ENCODE measurements at places on chromosomes 11 and 22.

DNA sequence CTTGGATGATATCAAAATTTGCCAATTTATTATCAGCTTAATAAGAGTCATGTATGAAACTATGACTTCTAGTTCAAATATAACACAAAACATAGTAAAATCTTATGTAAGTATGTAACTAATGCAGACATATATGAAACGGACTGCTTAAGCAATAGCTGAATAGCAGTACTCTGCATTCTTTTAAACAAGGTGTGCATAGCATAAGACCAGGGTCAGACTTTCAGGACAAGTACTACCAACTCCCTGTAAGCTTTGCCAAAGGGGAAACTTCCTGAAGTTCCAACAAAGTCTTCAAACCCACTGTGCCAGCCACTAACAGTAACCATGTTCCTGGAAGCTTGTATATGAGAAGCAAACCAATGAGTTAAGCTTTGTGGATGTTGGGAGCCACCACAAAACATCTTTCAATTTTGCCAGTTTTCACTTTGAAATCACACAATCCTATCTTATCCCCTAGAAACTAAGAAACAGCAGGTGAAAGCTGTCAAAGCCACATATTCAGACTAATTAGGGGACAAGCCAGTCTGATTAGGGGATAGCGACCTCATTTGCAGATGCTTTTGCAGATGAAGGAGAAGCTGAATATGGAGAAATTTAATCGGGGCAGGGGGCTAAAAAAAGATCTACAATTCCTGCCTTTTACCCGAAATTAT is 13.3 kb downstream of the RBFOX2 start:
- no peak for DNase-seq

DNA sequence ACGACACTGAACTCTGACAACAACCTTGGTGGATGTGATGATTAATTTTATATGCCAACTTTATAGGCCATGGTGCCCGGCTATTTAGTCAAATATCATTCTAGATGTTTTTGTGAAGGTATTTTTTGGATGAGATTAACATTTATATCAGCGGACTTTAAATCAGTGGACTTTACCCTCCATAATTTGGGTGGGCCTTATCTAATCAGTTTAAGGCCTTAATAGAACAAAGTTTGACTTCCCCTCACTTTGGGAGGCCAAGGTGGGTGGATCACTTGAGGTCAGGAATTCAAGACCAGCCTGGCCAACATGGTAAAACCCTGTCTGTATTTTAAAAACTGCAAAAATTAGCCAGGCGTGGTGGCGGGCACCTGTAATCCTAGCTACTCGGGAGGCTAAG is 4.0 kb downstream of the PRCP start:
- DNase-seq = no peak

DNA sequence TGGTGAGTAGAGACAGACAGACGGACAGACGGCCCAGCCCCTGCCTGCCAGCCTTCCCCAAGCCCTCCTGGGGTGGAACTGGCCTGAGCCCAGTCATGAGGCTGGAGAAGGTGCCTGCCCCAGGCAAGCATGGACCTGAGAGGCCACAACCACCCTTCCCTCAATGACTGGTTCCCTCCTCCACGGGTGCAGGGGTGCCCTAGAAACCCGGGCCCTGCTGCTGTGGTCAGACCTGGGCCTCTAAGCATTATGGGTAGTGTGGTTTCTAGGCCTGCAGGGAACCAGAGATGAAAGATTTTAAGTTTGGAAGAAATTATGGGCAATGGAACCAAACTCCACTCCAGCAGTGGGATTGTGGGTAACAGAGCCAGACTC is 13.5 kb downstream of the RHBDD3 start:
- no peak for DNase-seq

GRCh38 chr11:627308-627576 is 261 bp upstream of the SCT start:
- DNase-seq = no peak

GRCh38 chr11:128532572-128533091 is 54.7 kb downstream of the ETS1 start:
- DNase-seq = no peak

GRCh38 chr11:75795276-75796090 is 19.5 kb upstream of the UVRAG start:
- no peak for DNase-seq
